Left renal pelvis (tissue), 4 donors: ENCODE measurements at places on chromosomes 2 and 18.

- no peak for DNase-seq
Measured at GRCh38 chr2:188811522-188811921, 162.7 kb upstream of the COL3A1 start.

GRCh38 chr2:52312486-52312885, 1280.6 kb upstream of the NRXN1 start:
- DNase-seq, result no peak

GRCh38 chr2:67625690-67626475, 228.8 kb downstream of the ETAA1 start:
- DNase-seq, result no peak

DNA sequence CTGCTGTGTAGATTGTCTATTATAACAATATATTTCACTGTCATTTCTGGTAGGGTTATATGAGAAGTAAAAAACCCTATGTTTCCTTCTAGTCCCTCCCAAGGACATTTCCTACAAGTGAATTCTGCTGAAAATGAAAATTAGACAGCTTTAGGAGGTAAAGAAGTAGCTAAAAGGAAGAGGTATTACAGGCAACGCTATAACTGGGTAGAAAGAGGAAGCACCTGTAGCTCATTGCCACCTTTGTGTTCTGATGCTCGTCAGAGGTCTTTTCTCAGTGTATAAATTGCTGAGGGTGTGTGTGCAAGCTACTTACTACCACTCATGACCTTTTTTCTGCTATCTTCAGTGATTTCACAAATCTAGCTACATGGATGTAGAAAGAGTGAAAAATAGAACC, 1.4 kb downstream of the DNAJC10 start:
- no peak for DNase-seq

DNA sequence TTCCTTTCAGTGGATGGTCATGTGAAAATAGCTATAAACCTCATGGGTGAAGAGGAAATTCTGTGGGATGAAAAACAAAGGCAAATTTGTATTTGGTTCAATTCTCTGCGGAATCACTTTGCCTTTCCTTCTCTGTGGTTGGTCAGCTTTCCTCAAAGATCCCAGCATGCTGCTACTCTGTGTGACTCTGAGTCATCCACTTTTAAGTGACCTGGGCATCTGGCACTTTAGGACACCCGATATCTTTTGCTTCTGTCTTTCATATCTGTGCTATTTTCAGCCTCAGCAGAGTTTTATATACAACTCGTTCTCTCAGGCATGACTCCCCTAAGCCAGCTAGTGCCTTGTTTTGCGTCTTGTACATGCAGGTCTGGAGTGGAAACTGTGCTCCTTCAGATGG, 217.0 kb upstream of the PIEZO2 start:
- no peak for DNase-seq

- no peak for DNase-seq
Measured at GRCh38 chr2:168698969-168699368, 103.5 kb upstream of the NOSTRIN start.

- no peak for DNase-seq
Measured at GRCh38 chr2:227038550-227039189, 125.3 kb downstream of the COL4A4 start.

DNA sequence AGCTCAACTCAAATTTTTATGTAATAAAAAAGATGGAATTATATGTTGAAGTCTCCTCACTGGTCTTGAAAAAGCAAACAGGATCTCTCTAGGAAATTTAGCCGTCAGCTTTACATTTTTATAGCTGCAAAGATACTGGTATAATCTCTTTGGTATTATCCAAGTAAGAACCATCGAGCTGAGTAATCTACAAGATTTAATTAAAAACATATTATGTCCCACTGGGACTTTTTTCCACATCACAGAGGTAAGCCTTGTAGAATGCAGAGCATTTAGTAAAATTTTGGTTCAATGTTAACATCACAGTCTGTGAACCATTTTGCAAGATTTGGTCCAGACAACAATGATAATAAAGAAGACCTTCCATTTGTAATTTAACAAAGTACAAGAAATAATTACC, 162.6 kb upstream of the SLC39A10 start:
- DNase-seq, result no peak

- no peak for DNase-seq
Measured at GRCh38 chr18:11147371-11147951, 1.9 kb downstream of the PIEZO2 start.

- no peak for DNase-seq
Measured at GRCh38 chr2:9271691-9272090, 65.1 kb downstream of the ASAP2 start.

DNA sequence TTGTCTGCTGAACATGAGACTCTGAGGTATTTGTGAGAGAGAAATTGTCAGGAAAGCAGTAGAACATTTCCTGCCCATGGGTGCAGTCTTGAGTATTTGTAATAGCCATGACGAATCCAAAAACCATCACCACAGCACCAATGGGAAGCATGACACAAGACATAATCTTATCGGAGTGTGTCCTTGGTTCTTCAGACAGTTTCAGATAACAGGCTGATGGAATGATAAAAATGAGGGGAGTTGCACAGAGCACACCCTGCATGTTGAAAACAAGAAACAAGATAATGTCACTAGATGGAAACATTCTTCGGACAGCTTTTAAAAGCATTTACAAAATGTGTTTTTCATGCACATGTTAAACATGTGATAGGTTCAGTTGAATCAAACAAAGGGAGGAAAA, 56.9 kb downstream of the SLC38A11 start:
- no peak for DNase-seq

GRCh38 chr18:25813110-25813509, 277.3 kb downstream of the SS18 start:
- no peak for DNase-seq

DNA sequence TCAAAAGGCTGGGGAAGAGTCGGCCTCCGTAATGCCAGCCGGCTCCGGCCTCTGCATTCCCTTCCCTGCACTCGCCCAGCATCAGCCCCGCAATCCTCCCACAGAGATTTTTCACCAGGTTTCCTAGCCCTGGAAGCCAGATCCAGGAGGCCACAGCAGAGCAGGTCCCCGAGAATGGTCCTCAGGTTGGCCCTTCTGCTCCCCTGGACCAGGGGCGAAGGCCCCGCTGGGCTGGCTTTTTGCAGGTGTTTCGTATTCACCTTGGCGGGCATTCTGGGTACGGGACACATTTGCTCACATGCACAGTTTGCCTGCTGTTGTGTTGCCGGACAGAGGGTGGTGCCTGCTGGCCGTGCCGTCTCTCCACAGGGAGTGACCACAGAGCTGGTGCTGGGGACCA, 309.5 kb downstream of the NDUFA10 start:
- no peak for DNase-seq

DNA sequence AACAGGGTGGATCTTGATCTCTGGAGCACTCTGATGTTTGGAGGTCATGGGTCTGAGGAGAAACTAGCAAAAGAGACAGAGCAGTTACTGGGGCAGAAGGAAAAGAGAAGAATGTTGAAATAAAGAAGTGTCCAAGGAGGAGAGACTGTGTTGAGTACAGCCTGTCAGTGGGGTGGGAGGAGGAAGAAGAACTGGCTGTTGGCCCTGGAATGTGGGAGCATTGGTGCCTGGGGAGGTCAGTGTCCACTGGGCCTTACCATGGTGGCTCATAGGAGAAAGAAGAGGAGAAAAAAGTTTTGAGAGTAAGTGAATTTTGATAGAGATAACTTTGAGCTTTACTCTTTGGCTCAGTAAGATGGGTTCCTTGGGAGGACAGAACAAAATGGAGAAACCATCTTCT, 499.0 kb downstream of the TXNL1 start:
- no peak for DNase-seq

GRCh38 chr2:164719996-164720941, 99.0 kb upstream of the GRB14 start:
- no peak for DNase-seq

DNA sequence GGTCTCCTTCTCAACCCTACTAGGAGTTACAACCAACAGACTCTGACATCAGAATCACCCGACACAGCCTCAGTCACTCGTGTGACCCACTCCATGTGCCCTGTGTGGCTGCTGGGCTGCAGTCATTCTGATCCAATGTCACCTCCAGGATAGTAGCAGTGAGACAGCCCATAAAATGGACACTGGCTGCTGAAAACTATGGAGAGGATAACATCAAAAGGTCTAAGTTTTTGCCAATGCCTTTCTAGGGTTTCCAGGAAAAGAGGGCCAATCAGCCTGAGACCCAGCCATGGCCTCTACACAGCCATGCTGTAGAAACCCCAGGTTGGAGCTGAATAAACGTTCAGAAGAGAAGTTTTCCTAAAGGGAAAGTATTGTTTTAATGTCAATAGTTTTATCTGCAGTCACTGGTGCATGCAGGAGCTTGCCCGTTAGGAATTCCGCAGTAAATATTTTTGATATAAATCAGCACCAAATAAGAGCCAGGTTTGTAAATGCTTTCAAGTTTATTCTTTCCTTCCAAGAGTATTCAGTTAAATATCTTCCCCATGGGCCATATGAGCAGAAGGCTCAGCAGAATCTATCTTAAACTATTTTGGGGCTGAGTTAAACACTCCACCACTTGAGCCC, 92.2 kb upstream of the PID1 start:
- no peak for DNase-seq

GRCh38 chr2:128640845-128641360, 322.2 kb upstream of the HS6ST1 start:
- DNase-seq, result no peak

GRCh38 chr2:95353055-95353575, 49.4 kb upstream of the FAHD2A start:
- DNase-seq, result no peak
